Left lung (tissue), 14 donors: ENCODE measurements at places on chromosomes 2 and 18. TPM values are rescaled to one million over a fixed set of nuclear protein-coding genes. Genes with fewer than 3 reads are reported as not detected.

Gene ACSL3
- polyA plus RNA-seq: 60.0 TPM

Gene MAL
- polyA plus RNA-seq: 1.8 TPM

Gene RAB17
- polyA plus RNA-seq: 19.1 TPM

DNA sequence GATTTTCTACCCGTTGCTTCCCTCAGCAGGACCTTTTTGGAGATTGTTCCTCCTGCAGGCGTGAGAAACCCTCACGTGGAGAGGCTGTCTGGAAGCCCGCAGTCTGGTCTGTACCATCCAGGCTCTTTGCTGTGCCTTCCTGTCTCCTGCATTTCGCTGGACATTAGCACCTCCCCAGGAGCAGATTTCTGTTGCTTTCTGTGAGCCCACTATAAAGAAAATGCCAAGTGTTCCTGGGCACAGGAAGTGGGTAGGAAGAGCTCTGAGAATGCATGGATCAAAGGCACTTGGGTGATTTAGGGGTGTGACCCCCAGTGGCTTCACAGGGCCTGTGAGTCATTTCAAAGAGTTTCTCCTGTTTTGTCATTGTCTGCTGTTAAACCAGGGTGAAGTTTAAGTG is 27.3 kb downstream of the SPTBN1 start:
- no peak for DNase-seq

Gene STAT4
- polyA plus RNA-seq: 9.1 TPM

Gene PSMA8
- polyA plus RNA-seq: not detected

- no peak for DNase-seq
Measured at GRCh38 chr2:209592106-209592505, 168.3 kb downstream of the MAP2 start.

Gene MRPL19
- polyA plus RNA-seq: 48.6 TPM

Gene REV1
- polyA plus RNA-seq: 77.9 TPM

GRCh38 chr2:224031358-224031970 is 7.6 kb downstream of the SERPINE2 start:
- no peak for DNase-seq

DNA sequence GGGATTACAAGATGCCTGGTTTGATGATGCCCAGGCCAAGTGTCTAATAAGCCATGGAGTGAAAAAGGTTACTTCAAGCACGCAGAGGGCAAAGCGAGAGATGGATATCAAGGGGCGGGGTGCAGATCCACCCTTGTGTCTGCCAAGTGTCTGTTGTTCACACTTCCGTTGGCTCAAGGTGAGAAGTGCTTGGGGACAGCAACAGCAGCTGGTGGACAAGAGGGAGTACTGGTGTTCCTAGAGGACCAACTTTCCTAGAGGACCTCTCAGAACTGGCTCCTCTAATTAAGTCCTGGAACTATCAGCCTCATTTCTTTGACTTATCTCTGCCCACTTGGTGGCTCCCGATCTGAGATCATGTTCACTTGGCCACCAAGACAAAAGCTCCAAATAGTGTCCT is 299.1 kb downstream of the PRKCE start:
- no peak for DNase-seq

DNA sequence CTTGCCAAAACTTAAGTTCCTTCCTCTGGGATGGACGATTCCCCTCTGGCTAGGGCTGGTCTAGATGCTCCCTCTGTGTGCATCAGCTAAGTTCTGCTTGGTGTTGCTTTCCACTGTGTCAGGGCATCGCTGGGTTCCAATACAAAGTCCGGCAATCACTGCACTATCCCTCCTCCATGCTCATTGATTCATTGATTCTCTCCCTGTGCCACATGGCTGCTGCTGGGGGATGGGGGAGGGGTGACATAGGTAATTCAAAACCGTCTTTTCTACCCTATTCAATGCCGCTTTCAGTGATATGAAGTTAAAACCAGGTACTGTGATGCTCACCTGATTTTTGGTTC is 22.8 kb downstream of the IL1RN start:
- no peak for DNase-seq

DNA sequence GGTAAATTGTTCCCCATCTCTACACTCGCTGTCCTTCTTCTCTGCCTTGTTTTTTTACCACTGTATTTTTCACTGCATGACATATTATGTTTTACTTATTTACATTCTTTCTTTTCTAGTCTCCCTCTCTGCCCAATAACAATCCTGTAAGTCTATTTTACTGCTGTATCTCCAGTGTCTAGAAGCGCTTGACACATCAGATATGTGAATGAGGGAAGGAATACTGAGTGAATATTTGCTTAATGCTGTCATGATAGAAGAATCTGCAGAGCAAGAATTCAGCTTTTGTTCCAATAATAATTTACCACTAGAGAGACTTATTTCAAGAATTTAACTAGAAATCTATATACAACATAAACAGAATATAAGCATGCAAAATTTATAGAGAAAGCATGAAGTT is 99.5 kb downstream of the GALNT13 start:
- DNase-seq: no peak

Gene CNGA3
- 0.04 TPM for polyA plus RNA-seq

- DNase-seq: no peak
Measured at GRCh38 chr2:133194362-133194655, 374.0 kb downstream of the NCKAP5 start.

Gene MOGAT1
- polyA plus RNA-seq: not detected

DNA sequence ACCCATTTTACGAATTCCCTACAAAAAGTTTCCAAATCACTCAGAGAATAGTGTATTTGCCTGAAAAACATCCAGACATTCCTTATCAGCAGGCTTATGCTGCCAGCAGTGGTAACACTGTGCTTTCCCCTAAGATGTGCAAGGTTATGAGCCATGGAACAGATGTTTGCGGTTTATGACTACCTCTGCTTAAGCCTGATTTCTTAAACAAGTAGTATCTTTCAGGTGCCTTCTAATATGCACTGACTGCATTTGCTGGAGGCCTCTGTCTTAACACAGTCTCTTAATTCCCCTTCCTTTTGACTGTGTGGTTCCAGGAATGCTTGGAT is 54.8 kb downstream of the CDC42EP3 start:
- no peak for DNase-seq

DNA sequence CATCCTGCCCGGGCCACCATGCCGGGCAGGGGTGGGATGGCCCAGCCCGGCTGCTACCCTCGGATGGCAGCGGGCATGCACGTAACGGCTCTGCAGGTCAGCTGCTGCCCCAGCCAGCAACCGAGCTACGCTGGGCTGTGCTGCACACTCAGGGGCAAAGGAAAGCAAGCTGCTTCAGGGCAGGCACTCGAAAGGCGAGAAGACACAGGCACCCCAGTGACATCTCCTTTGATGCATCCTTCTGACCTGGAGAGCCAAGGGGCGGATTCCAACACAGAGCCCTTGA is 8.8 kb downstream of the HDAC4 start:
- no peak for DNase-seq

Gene AMER3
- polyA plus RNA-seq: 0.09 TPM

GRCh38 chr18:56035546-56035945 is 447.6 kb upstream of the TCF4 start:
- DNase-seq: no peak

DNA sequence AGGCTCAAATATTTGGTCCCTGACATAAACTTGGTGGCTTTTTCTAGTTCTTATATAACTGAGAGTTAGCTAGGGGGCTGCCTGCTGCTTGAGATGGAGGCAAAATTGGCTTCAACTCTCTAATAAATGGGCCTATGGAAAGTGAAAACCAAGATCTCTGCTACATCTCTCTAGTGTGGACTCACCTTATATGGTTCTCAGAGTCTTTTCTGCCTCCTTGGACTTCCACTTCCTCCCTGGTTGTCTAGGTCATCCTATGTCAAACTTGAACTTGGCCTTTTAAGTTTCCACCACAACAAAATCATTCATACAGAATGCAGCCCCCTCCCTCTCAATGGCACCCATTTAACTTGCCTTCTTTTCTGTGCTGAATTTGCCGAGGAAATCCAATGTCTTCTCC is 23.9 kb upstream of the ARHGAP25 start:
- DNase-seq: no peak

Gene ARHGAP28
- 234 TPM for polyA plus RNA-seq

GRCh38 chr2:44148999-44149398 is 19.7 kb upstream of the PPM1B start:
- DNase-seq: no peak

DNA sequence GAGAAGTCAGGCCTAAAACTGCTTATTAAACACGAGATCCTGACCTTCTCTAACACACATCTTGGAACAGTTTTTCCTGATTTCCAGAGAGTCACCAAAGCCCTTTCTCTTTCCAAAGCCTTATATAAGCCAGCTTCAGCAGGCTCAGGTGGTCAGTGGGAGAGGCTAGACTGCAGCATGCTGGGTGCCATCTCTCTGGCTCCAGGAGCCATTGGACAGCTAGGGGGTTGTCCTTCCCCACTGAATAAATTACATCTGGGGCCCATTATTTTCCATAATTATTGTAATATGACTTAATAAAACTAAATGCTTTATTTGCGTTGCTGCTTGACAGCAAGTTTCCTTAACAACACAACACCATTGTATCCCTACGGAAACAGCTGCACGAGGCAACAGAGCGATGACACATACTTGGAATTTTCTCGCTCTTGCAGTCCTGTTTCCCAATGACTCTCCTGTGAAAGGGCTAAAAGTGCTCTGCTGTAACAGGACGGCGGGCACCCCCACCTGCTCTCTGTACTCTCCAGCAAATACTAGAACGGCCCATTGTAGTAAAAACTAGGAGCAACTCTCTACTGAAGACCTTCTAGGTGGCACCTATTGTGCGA is 160.6 kb downstream of the RNF144A start:
- no peak for DNase-seq

- no peak for DNase-seq
Measured at GRCh38 chr2:239006622-239007285, 158.9 kb downstream of the TWIST2 start.

Gene TXNDC2
- polyA plus RNA-seq: 0.08 TPM

- DNase-seq: peak; percentile 63
Measured at GRCh38 chr2:217943446-217944321, 59.1 kb downstream of the TNS1 start.

DNA sequence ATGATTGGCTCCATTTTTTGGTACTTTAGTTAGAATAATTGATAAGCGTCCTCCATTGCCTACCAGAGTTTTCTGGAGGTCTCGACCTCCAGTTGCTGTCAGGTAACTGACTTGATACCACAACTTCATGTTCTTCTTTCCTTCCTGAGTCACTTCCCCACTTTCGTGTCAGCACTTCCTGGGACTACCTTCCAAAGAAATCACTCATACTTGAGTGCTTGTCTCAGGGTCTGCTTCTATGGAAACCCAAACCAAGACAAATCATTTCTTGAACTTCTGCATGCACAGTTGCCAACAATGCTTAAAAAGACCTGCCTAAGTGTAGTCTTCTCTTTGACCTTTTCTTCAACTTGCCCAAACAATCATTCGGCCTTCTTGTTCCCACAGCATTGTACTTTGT is 210.3 kb upstream of the ETAA1 start:
- no peak for DNase-seq

Gene RGPD3
- 0.79 TPM for polyA plus RNA-seq

GRCh38 chr2:150619607-150620330 is 132.3 kb upstream of the RND3 start:
- no peak for DNase-seq

DNA sequence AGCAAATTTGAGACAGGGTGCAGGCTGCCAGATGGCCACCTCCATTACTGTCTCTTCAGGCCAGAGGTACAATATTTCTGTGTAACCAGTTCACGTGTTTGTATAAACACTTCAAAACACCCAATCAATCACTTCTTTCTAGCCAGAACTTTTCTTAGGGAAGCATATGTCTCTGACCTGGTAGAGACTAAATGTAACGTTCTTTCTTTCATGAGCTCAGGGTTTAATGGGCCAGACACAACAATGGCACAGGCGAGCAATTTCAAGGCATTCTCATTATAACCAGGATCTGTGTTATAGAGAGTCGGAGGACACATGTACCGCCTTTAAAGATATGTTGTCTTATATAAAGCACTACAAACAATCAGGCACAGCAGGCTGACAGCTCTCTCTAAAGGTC is 1846.4 kb upstream of the PIK3C3 start:
- DNase-seq: no peak

DNA sequence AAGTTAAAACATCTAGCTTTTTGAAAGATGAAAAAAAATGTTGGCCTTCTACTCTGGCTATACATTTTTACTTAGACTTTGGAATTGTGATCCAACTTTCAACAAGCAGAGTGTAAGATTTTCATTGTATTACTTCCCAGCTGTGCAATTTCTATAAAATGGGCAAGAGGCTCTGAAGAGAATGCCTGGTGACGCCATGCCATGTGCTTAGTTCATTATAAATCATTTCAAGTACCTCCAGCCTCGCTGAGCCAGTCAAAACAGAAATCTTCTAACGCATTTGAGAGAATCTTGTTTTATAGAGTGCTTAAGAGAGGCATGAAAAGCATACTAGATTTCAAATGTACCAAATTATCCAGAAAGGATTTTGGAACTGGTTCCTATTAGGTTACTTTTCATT is 10.1 kb upstream of the STK17B start:
- no peak for DNase-seq

DNA sequence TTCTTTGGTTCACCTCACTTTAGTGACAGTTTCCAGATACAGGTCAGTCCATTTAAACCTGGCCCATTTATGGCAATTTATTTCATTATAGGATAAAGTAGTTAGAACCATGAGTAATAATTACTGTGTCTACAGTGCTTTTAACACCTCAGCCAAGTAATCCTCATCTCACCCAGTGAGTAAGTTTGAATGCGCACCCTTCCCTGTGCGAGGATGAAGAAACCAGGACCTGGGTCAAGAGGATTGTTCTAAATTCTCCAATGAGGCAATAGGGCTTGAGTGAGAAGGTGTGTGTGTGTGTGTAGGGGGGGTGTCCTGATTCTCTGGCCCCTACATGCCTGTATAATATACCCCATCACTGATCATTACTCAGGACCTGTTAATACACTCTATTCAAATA is 854 bp upstream of the MYO1B start:
- DNase-seq: no peak
